ENCODE measurements at places on chromosomes 13 and 19.

GRCh38 chr13:93249364-93250306 lies 23.0 kb downstream of the GPC6 start:
- DNase-seq = no peak

GRCh38 chr19:32165141-32165540 lies 180.3 kb upstream of the ZNF507 start:
- no peak for DNase-seq

GRCh38 chr19:4831304-4831978 lies at the start of gene TICAM1:
Gene TICAM1 (minus strand): TSS chr19:4831712. CDS start chr19:4818377, 13,335 bp downstream.
- peak; percentile 69 for DNase-seq

GRCh38 chr13:37906880-37907279 lies 37.3 kb upstream of the TRPC4 start:
- DNase-seq = no peak

DNA sequence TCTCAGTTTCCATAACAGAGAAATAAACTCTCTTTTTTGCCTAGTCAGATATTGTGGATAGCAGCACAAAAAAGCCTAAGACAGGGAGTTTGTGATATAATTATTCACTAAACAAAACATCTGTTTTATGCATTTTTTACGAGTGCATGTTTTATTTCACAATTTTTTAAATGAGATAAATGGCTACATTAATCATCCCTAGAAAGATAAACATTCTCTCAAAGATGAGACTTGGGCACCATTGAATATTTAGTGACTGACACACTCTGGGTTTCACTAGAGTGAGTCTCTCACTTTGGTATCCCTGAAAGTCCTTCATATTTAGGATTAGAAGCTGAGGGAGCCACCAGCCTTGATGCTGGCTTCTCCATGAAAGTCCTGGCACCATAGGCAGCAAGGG lies 74.3 kb upstream of the LRCH1 start:
- no peak for DNase-seq

GRCh38 chr19:15769586-15769985 lies 17.9 kb upstream of the OR10H5 start:
- DNase-seq = no peak

DNA sequence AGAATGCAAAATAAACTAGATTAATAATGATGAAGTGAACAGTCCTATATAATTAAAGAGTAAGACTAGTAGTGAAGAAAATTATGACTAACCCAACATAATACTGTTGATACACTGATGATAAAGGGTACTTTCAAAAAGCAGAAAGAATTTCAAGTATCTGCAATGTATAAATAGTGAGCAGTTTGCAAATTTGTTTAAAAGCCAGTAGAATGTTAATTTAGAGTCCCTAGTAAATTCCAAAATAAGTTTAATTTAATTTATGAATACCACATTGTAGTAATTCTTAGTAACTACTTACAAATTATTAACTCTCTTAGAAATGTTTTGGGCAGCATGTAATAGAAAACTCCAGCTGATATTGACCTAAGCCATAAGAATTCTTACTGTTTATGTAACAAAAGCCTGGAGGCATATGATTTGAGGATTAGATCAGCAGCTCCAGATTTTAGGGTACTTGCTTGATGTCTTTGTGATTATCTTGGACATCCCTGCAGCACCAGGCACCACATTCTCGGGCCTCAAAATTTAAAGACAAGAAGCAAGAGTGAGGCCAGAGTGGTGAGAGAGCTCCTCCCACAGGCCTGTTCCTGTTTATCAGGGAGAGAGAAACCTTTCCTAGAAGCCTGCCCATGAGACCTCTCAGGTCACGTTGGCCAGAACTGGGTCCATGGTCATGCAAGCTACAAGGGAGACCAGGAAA lies 67.6 kb upstream of the TDRD3 start:
- DNase-seq = no peak

- no peak for DNase-seq
Measured at GRCh38 chr19:29841209-29841558, 29.4 kb downstream of the CCNE1 start.

DNA sequence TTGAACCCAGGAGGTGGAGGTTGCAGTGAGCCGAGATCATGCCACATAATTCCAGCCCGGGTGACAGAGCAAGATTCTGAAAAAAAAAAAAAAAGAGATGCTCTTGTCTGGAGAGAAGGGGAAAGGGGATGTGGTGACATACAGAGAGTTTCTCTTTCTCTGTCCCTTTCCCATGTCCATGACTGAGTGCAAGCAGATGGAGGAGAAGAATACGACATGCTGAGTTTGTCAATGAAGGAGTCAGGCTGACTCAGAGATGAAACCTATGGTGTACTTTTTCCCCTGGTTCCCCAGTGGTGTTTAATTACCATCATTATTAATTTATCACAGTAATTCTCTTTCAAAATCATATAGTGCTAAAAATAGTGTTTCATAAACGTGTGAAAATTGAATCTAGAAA lies 448.8 kb downstream of the FOXO1 start:
- DNase-seq = no peak

DNA sequence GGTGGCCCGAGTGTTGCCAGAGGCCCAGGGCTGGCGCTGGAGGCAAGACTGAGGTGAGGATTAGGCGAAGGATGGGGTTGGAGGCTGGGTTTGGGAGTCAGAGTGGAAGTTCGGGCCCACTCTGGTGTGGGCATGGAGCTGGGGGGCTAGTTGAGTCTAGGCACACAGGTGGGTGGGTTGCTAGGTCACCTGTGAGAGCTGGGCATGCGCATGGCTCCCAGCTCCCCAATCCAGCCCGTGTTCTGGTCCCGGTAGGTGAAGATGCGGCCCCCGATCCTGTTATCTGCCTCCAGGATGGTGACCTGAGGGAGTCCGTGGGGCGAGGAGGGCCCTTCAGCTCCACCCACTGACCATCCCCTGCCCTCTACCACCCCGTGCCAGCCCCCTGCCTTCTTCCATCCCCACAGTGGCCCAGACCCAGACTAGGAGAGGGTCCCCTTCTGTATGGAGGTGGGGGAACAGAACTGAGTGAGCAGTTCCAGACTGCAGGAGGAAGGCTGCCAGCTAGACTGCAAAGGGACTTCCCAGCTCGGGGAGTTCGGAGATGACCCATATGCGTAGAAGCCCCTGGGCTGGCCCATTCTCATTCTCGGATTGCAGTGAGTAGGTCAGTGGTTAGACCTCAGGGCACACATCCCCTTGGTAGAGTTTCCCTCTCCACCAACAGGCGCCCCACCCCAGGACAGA lies 1.7 kb downstream of the IL4I1 start:
- peak; percentile 45 for DNase-seq

DNA sequence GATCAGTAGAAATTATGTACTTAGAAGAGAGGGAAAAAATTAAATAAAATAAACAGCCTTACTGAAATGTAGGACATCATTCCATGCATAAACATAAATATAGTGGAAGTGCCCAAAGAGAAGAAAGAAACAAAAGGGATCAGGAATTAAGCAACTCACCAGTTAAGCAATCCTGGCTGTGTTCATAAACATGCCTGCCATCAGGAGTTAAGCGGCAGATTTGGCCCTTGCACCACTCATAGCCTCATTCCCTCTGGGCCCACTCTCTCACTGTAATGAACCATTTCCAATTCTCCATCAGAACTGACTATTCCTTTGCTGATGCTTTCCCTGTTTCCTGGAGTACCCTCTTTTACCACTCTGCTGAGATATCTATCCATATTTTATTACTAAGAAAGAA lies 281.4 kb downstream of the LHFPL6 start:
- DNase-seq = no peak

DNA sequence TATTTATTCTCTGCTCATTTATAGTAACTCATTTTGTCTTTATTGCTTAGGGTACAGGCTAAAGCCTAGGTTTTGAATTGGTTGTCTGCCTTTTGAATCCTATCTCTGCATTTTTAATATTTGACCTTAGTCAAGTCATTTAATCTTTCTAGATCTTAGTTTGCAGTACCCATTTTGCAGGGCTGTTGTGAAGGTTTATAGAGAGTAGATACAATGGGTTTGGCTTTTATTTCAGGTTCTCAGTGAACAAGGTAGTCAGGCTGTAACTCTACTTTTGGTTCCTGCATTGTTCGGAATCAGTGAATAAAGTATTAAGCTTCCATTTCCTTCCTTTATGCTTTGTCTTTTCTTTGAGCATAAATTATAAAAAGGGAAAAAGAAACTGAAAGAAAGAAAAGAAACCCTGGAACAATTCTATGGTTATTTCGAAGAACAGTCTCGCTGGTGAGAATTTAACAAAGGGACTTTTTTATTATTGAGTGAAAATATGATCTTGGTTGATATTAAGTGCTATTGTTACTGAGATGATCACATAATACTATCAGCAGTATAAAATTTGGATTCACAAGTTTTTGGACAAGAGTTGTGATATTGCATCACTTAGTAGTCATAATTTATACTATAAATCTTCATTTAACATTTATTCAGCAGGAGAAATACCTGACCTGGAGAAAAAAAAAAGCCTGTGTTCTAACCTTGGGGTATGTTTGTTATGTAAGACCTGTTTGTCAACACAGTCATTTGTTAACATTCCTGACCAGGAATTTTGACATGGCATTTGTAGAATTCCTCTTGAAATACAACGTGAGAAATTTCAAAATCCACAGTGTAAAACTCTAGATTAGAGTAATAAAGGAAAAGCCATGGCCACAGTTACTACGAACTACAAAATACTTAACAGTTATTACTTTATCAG lies 91.3 kb downstream of the ZMYM2 start:
- no peak for DNase-seq

- DNase-seq = no peak
Measured at GRCh38 chr13:94359875-94360274, 119.6 kb downstream of the DCT start.

GRCh38 chr13:107534548-107534947 lies 680.8 kb downstream of the LIG4 start:
- no peak for DNase-seq

DNA sequence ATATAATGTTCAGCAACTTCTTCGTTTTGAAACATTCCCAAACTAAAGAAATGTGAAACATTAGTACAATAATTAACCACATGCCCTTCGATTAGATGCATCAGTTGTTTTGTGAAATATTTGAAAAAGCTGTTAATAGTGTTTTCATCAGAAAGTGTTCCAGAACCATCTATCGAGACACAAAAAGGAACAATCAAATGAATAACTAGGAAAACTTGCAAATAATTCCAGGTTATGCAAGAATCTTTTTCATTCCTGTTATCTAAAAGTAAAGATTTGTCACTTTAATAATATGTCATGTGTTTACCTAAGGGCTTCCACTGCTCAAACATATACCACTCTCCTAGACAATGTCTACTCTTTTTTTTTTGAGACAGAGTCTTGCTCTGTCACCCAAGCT lies 904.2 kb upstream of the MIR17HG start:
- no peak for DNase-seq

DNA sequence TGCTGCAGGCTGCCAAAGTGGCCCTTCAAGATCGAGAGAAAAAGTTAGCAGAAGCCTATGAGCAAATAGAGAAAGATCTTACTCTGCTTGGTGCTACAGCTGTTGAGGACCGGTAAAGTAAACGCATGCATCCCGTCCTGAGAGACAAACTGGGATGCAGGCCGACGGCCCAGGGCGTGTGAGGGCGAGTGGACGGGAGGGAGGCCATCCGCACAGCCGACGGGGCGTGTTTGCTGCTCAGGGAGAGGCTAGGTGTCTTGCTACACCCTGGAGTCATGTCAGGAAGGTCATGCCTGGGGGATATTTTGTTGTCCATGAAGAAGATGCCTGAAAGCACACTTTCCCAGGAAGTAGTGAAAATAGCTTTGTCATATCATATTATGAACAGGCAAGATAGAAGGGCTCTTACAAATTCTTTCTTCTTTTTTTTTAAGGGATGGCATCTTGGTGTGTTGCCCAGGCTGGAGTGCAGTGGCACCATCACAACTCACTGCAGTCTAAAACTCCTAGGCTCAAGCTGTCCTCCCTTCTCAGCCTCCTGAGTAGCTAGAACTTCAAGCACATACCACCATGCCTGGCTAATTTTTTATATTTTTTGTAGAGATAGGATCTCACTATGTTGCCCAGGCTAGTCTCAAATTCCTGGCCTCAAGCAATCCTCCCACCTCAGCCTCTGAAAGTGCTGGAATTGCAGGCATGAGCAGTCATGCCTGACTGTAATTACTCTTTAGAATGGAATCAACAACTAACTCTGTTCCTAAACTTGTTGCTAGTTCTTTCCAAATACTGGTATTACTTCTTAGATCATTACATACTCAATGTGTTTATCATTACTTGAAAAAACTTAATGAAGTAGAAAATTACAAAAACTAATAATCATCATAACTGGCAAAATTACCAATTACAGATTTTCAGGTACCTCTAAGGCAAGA lies 117.6 kb upstream of the MCF2L start:
- no peak for DNase-seq

DNA sequence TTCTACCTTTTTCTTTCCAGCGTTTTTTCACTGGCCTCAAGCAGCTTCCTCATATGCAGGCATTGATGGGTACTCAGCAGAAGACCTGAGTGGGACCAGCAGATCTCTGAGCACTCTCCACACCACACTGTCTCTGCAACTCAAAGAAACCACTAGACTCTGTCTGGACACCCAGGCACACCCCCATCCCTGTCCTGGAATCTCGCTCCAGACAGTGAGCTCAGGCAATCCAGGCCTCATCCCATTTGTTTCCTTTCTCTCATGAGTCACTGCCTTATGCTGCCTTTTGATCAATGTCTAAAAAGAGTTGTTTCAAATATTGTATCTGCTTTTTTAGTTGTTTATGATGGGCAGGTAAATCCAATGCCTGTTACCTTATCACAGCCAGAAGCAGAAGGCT lies 19.7 kb upstream of the POP4 start:
- DNase-seq = no peak

- no peak for DNase-seq
Measured at GRCh38 chr13:95378603-95379002, 77.4 kb upstream of the ABCC4 start.

DNA sequence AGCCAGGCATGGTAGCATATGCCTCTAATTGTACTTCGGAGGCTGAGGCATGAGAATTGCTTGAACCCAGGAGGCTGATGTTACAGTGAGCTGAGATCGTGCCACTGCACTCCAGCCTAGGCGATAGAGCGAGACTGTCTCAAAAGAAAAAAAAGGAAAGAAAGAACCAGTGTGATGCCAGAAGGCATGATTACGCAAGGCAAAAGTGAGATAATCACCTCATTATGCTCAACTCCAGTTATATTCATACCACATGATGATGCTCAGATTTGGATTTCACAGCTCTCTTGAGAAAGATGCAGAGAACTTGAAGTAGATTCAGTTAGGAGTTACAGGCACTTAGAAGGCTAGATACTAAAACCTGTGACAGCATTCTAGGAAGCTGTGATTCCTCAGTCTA lies 21.8 kb downstream of the RCBTB1 start:
- no peak for DNase-seq

GRCh38 chr13:30789166-30789862 lies 54.0 kb downstream of the ALOX5AP start:
- no peak for DNase-seq

- no peak for DNase-seq
Measured at GRCh38 chr13:94704377-94705080, 7.8 kb downstream of the SOX21 start.
